Activated naive CD4-positive, alpha-beta T cell (primary cell): ENCODE measurements at places on chromosomes 5 and 9.

DNA sequence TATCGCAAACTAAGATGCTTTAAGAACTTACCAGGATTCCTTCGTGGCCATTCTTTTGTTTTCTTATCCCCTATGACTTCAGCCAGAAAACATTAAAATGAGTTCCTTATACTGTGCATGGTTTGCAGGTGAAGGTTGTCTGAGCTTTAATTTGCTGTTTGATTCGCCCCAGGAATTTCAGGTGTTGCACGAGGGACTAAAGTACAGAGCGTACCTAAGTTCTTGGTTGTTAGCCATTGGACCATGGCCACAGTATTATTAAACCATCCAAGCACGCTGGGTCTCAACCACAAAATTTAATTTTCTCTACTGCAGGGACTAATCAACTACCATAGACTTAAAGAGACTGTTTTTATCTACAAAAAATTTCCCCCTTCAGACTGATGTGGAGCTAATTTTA is 208.4 kb upstream of the MPDZ start:
- no peak for DNase-seq

DNA sequence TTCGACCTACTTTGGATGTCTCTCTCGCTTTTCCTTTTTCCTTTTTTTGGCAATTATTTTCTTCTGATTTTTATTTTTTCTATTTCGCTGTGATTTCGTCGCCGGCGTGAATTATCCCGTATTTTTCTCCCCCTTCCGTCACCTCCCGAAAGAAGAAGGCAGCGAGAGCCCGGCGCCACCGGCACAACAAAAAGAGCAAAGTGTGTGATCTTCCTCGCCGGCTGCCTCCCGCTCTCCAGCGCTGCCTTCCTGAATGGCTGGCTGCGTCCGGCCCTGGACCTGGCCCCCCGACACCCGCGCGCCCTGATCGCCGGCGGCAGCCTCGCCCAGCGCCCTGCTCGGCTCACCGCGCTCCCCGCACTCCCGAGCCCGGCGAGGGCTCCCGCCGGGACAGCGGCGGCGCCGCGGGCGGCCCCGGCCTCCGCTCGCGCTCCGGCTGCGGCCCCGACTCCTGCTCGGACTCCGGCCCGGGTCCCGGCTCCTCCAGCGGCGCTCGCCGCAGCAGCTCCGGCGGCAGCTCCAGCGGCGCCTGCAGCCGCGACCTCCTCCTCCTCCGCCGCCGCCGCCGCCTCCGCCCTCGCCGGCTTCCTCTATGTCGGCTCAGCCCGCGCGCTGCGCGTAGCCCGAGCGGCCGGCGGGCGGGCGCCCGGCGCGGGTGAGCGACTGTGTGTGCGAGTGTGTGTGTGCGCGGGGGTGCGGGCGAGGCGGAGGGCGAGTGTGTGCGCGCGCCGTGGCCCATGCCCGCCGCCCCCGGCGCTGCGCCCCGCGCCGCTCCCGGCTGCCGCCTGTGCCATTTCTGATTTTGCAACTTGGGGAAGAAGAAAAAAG is 960 bp downstream of the NR2F1 start:
- no peak for DNase-seq

GRCh38 chr5:17802256-17802655 is 168.0 kb downstream of the TAF11L14 start:
- DNase-seq = no peak

GRCh38 chr5:91366551-91366950 is 16.6 kb downstream of the ARRDC3 start:
- no peak for DNase-seq
